ENCODE measurements at places on chromosomes 13 and 19.
A peak's percentile ranks its signal among the peaks of the same experiment; 100 is the strongest.

DNA sequence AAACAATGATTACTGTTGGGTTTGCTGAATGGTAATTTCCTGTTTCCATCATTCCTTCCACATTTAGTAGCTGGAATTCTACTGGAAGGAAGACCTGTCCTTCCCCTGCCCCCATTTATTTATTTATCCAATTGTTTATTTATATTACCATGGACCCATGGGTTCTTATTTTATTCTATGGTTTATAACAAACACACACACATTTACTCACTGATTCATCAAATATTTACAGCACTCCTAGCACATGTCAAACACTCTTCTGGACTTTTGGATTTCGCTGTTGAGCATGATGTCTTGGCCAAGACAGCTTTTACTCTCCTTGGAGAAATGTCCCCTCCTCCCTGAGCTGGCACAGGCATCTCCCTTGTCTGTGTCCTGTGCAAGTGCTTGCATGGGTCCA lies 227.8 kb upstream of the MAB21L1 start:
- DNase-seq = no peak

DNA sequence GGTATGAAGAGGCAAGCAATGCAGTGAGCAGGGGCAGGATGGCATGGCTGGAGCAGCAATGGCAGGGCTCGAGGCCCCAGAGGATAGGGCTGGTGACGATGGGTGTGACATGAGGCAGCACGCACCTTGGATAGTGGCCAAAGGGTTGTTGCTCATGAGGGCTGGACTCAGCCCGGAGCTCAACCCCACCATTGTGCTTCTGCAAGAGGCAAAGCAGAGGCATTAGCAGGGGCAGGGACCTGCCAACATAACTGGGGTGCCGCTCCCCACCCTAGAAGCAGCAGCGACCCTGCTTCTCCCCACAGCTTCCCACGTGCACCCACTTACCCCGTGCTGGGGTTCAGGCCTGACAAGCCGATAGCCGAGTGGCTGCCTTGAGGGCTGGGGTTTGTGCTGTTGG lies 15.8 kb downstream of the ZNF574 start:
- no peak for DNase-seq

DNA sequence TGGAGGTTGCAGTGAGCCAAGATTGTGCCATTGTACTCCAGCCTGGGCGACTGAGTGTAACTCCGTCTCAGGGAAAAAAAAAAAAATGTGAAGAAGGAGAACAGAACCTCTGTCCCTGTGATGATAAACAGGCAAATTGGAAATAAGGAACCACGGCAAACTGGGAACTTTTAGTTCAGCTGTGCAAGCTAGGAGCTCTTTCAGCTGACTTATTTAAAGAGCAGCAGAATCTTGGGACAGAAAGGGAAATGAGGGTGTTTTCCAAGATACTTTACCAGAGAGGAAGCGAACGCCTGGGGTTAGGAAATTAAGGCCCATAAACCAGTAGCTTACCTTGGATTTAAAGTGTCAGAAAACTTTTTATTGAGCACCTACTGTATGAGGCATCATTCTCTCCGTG lies 3.0 kb upstream of the UPF1 start:
- no peak for DNase-seq

DNA sequence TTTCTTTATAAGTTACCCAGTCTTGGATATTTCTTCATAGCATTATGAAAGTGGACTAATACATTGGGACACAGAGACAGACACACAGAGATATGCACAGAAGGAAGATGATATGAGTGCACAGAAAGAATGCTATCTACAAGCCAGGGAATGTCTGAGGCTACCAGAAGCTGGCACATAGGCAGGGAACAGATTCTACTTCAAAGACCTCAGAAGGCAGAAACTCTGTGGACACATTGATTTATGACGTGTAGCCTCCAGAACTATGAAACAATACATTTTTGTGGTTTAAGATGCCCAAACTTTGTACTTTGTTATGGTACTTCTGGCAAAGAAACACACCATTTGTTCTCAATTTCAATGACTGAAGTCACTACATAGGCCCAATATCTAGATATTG lies 556.7 kb downstream of the PCDH9 start:
- DNase-seq = no peak

- DNase-seq = no peak
Measured at GRCh38 chr19:39839678-39840327, 5.8 kb upstream of the DYRK1B start.

DNA sequence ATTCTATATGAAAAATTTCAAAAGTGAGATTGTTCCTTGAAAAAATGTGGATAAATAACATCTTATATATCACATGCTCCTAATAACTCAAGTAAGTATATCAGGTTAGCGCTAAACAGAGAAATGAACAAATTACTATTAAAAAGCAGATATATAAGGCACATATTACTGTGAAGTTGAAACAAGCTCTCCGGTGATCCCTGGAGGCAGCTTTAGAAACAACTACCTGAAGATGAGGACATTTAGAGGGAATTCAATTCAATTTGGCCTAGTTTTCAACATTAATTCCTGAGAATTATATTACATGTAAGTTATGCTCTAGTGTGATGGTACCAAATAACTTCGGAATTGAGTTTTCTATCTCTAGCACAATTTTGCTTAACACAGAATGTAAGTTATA lies 1373.6 kb upstream of the SPRY2 start:
- no peak for DNase-seq

GRCh38 chr19:14022469-14022868 lies 5.5 kb upstream of the RLN3 start:
- DNase-seq = no peak

DNA sequence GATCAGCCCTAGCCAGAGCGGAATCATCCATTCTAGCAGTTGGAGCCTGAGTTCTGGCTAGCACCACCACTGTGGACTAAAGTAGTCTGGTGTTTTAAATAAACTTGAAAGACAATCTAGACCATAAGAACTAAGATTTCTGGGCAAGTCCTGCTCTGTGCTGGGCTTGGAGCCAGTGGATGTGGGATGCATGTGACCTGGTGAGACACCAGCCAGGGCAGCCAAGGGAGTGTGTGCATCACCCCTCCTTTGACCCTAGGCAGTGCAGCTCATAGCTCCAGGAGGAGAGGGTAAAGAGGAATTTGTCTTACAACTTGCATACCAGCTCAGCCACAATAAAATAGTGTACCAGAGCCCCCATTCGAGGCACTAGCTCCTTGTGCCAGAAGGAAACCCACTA lies 21.0 kb downstream of the ITGBL1 start:
- no peak for DNase-seq

DNA sequence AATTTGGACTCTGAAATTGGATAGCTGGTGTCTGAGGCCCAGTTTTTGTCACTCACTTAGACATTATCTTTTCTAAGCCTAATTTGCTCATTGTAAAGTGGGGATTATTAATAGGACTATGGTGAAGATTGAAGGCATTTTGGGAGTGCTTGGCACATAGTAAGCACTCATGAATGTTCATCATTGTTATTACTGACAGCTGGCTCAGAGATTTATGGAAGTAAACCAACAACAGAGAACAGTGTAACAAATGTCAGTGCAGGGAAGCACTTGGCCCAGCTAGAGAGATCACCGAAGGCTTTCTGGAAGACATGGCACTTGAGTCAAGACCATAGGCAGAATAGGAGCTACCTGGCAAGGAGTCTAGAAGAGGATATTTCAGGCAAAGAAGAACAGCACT lies 92.3 kb downstream of the RFC3 start:
- no peak for DNase-seq

GRCh38 chr19:55443045-55443823 lies at the start of gene SHISA7:
SHISA7 (minus strand) TSS chr19:55443300; CDS start chr19:55442863, 437 bp downstream.
- no peak for DNase-seq

GRCh38 chr13:46551410-46552302 lies 1.3 kb upstream of the LRCH1 start:
- DNase-seq = peak; percentile 67

DNA sequence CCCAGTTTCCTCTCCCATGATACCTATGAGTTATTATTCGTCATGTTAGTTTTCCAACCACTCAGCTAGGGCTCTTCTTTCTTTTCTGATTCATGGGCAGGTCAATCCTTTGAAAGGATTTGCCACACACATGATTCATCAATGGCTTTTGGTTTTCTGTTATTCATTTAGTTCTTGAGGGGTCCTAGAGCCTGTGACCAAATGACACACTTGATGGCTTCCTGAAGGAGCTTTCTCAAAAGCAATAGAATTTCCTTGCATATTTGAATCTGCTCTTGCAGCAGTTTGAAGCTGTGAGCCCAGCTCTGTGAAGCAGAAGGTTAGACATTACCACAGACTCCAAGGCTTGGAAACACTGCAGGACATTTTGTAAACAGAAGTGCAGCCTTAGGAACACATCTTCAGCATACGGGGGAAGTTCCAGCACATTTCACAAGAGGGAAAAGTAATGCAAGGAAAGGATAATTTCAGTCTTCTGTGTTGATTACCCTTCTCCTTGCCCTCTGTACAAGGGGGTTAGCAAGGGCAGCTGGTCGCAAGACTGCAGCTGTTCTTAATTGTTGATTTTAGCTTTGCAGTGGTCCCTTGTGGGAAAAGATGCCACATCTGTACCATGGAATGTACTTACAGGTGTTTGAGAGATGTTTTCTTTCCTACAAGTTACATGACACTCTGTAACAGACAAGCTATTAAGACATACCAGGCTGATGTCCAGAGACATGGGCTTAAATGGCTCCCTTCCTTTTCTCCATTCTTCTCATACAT lies 338.6 kb downstream of the KCNRG start:
- no peak for DNase-seq

GRCh38 chr19:16449330-16449961 lies 22.3 kb downstream of the EPS15L1 start:
- DNase-seq = peak; percentile 87

- DNase-seq = peak; percentile 30
Measured at GRCh38 chr19:47036097-47036651, 12.2 kb downstream of the TMEM160 start.

DNA sequence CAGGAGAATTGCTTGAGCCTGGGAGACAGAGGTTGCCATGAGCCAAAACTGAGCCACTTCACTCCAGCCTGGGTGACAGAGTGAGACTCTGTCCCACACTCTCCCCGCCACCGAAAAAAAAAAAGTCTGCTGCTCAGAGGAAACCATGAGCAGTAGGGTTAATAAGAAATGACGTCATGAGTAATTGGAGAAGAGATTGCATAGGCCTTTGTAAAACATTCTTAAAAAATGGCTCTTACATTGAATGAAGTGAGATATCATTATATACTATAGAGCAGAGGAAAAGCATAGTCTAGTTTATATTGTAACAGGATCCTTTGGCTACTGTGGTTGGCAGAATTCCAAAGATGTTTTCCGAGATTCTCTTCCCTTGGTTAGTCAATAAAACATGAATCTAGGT lies 228.2 kb downstream of the PCDH20 start:
- no peak for DNase-seq

- no peak for DNase-seq
Measured at GRCh38 chr13:67623630-67624029, 393.5 kb upstream of the PCDH9 start.

DNA sequence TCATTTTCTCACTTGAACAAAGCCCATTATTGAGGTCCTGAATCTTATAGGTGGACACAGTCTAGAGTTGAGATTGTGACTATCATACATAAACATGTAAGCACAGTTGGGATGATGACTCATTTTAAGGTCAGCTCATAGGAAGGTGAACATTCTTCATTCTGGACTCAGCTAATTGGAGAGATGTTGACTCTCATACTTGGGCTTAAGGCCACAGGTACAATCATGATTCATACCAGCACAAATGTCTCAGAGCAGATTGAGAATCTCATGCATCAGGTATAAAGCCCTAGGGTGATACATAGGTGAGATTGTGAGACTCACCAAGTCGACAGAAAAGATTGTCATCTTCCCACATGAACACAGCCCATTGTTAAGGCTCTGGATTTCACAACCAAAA lies 62.3 kb upstream of the ZNF724 start:
- DNase-seq = no peak

DNA sequence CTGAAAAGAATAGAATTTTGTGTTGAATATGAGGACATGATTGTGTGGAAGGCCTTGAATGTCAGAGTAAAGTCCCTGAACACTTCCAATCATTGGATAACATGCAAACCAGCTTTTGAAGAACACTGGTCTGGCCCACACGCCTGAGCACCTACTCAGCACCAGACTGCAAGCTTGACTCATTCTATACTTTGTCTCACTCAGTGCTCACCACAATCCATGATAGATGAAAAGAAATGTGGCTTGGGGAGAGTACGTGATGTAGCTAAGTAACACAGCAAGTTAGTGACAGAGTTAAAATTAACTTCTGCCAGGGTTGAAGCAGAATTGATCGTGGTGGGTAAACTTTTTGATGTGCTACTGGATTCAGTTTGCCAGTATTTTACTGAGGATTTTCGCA lies 12.0 kb downstream of the DLEU7 start:
- peak; percentile 41 for DNase-seq

GRCh38 chr13:44801990-44802389 lies 187.3 kb downstream of the NUFIP1 start:
- no peak for DNase-seq

GRCh38 chr13:59545007-59545406 lies 618.7 kb downstream of the DIAPH3 start:
- no peak for DNase-seq

GRCh38 chr19:44032001-44032610 lies 6.9 kb downstream of the ZNF222 start:
- no peak for DNase-seq

- no peak for DNase-seq
Measured at GRCh38 chr13:41568143-41568971, 111.0 kb downstream of the RGCC start.

- DNase-seq = no peak
Measured at GRCh38 chr19:40279761-40280607, 5.2 kb downstream of the AKT2 start.

All from activated CD4-positive, alpha-beta T cell treated with anti-CD3 and anti-CD28 coated beads, Interleukin-10, Interleukin-2, amounts not matched to agents 100 ng/mL and 50 ng/mL, durations not matched to agents 16 hours and 8 hours (primary cell).